ENCODE measurements at places on chromosomes 3 and 15.

GRCh38 chr3:16884748-16885592 is at the start of gene PLCL2:
PLCL2 (plus strand) TSS chr3:16884955; CDS start chr3:16885040, 85 bp downstream.
- peak; percentile 18 for DNase-seq

- no peak for DNase-seq
Measured at GRCh38 chr3:127299276-127299675, 11.4 kb upstream of the PRR20G start.

DNA sequence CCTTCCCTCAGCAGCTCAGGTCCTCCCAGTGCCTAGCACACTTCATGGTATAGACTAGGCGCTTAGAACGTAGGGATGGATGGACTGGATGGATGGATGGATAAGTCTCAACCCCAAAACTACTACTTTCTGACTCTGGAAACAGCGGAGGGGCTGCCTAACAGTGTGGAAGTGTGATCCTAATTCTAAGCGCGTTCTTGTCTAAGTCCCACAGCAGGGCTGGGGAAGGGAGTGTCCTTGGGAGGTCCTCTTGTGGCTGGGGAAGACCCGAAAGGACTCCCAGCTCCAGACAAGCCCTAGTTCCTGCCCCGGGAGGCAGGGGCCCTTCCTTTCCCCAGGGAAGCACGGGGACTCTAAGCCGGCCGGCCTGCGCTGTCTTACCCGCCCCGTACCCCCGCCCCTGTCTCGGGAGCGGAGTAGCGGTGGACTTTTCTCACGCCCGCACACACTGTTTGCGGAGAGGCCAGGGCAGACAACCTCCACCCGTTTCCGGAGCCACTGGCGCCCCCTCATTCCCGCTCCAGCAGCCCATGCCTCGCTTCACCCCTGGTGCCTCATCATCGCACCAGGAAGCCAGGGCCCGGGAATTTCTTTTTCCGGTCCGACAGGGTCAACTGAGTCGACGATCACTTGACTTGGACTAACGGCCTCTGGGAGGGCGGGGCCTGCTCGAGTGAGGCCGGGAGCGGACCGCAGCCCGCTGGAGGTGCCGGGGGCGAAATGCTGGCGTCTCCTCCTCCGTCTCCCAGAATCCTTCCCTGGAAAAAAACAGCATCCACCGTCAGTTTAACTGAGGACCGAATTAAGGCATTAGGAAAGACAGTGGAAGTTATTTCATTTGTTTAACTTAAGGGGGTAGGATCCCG is 133.3 kb downstream of the TBC1D2B start:
- DNase-seq: peak; percentile 89

DNA sequence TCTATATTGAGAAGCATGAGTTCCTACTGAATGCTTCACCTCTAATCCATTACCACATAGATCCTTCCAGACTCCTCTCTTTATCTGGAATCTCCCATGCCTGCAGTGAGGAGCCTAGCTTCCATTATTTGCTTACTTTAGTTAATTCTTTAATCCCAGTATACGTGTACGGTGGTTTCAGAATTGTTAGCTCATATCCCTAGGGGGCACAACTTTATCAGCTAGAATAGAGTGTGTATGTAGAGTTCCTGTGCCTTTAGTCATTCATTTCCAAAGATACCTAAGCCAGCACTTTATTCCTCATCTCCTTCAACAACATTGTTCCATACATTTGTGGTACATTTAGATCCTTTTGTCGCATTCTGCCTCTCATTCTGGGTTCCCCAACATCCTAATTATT is 226.0 kb downstream of the TJP1 start:
- no peak for DNase-seq

- no peak for DNase-seq
Measured at GRCh38 chr15:53693729-53694475, 65.6 kb downstream of the WDR72 start.

DNA sequence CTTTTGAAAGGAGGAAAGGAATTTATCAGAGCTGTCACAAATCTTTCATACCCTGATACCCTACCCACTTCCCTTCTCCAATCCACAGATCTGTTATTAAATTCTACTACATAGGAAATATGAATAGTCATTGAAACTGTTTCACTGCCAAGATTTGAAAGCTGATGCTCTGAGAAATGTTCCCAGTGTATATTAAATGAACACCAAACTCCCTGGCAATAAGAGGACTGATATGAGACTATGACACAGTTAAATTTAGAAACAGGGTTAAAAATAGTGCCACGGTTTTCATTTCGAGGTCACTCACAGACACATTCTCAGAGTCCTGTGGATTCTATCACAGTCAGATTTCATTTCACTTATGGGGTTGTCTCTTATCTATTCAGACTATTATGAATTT is 27.2 kb upstream of the GBE1 start:
- DNase-seq: no peak

GRCh38 chr3:14434498-14435151 is 32.2 kb downstream of the SLC6A6 start:
- no peak for DNase-seq

DNA sequence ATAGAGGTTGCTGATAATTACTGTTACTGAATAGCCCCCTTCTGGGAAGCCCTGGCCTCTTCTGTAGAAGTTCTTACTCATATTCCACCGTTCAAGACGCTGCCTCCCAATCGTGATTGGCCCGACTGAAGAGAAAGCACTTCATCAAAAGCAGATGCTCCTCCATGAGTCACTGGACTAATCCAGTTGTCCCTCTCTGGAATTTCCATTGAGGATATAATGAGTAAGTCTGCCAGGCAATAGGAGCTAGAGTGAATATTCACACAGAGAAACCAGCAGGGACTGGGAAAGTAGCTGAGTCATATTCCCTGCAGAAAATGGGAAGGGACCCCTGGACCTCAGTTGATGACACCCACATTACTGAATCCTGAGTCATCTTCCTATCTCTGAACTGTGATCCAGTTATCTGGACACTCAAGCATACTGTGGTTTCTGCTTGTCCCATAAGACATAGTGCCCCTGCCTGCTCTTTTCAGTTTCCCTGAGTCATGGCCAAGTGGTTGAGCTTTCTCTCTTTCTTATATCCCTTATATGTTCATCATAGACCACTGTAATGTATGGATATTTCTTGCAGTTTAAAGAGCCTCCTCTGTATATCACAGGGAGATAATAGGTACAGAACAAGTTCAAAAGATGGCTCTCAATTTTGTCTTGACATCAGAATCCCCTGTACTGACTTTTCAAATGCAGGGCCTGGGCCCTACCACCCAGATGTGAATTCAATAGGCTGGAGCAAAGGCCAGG is 151.2 kb upstream of the CDIN1 start:
- peak; percentile 100 for DNase-seq

- DNase-seq: peak; percentile 67
Measured at GRCh38 chr15:34708422-34708821, 46.4 kb downstream of the GJD2 start.

DNA sequence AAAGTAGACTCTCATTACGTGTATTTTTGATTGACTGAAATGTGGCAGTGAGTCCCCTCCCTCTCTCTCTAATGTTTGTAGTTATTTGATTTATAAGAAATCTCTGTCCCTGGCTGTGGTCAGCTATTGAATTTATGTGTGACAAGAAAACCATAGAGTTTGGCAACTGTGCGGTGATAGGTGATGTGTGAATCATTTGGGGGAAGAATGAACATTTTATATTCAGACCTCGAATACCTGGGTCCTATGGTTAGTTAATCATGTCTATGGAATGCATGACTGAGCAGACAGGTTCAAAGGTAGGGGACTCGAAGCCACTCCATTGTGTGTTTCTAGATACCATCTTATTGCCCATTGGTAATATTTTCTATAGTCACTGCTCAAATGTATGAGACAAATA is 712.1 kb downstream of the MECOM start:
- no peak for DNase-seq

DNA sequence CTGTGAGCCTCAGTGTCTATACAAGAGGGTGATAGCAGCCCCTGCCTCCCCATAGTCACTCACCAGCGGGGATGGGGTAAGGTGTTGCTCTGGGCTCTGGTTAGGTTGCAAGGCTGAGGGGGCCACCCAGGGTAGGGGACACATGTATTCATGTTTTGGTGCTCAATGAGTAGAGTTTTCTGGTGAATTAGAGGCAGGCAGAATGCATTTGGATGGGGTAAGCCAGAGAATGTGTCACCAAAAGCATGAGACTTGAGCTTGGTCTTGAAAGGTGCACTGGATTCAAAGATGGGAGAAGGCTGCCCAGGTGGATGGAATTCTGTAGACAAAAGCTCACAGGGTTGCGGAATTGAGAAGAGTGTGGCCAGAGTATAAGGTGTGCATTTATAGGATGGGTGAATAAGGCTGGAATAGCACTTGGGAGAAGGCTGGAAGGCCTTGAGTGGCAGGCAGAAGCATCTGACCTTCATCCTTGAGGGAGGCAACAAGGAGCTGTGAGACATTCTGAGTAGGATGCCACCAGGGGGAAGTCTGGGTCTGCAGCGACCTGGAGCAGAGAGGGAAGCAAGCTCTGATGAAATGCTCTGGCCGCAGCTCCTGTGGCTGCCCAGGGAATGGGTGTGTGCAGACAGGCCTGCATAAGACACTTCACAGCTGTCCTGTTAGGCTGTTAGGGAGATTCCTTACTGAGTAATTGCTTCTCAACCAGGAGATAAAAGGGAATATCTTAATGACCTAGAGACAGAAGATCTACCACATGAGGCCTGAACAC is 149.6 kb downstream of the CHDH start:
- DNase-seq: peak; percentile 4

- peak; percentile 2 for DNase-seq
Measured at GRCh38 chr3:103195216-103195615, 760.4 kb downstream of the ZPLD1 start.

GRCh38 chr15:43194795-43195194 is 9.6 kb downstream of the CCNDBP1 start:
- DNase-seq: no peak

DNA sequence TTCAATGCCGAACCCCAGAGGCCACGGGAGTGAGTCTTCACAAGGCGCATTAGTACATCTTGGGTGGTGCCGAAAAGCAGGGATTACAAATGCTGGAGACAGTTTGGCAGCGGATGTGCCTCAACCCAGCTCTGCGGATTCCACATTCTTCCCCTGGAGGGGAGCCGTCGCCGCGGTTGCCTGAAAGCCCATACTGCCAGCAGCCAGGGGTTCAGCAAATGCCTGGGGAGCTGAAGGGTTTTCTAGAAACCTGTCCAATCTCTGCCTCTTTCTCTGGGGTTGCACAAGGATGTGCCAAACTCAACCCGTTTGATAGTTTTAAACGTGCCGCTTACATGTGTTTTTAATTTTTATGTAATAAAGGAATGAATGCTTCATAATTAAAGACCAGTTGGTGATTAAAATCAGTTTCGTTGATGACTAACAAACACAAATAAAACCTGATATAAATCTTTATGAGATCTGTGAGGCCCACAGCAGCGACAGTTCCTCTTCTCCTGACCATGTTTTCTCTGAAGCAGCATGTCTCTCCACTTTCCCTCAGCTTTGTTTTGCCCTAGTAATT is 74.6 kb upstream of the LEKR1 start:
- DNase-seq: peak; percentile 95

GRCh38 chr3:144816323-144816722 is 844.7 kb downstream of the DIPK2A start:
- DNase-seq: no peak

DNA sequence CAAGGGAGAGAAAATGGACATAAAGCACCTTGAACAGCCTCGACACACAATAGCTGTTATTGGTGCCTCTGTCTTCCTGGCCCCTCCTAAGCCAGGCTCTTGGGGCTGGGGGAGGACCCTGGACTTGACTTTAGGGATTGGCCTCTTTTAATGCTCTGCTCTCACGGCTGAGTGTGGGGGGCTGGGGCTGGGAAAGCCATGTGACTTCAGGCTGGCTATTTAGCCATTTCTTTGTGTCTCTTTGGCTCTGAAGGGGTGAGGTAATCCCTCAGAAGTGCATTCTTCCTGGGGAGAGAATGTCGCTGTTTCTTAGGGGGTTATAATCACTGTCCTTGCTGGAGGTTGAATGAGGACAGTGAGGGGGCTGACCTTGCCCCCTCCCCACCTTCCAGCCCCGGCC is 26.2 kb downstream of the MAGEF1 start:
- DNase-seq: no peak

- DNase-seq: no peak
Measured at GRCh38 chr3:99287876-99288275, 350.5 kb upstream of the COL8A1 start.

DNA sequence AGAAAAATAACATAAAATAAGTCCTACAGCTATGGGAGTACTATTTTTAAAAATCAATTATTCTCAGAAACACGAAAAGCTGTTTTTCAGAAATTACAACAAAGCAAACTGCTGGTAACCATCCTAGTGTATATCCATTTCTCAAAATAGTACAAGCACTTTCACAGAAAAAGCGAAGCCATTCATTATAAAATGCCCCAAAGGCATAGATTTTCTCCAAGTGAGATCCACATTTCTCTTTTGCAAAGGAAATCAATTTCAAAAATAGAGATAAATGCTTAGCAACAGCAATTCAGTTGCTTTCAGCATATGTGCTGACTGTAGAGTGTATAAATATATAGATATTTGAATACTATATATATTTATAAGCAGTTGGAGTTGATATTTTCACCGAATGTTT is 1266.3 kb downstream of the SI start:
- no peak for DNase-seq

DNA sequence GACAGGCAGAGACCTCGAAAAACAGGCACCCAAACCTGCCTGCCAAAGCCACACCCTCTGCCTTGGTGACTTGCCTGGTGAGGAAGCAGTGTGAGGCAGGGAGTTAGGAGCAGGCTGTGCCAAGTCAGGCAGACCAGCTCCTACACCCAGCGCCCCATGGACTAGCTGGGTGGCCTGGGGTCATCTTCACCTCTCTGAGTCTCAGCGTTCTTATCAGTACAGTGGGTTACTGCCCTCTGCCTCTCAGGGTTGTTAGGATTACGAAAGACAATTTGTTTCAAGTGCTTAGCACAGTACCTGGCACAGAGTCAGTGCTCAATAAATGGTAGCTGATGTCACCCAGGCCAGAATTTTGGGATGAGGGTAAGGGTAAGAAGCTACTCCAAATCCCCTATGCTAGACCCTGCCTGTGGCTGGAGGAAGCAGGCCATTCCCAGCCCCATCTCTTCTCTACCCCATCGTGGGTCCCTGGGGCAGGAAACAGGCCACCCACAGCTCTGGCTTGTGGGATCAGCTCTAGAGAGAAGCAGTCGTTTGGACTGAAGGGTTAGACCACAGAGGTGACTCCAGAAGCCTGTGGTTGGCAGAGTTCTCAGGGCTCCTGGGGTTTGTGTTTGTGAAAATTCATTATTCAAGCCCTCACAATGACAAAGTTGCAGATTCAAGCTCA is 10.1 kb downstream of the SLC51B start:
- no peak for DNase-seq

GRCh38 chr3:20488151-20488550 is 302.1 kb upstream of the SGO1 start:
- DNase-seq: no peak
